GM10248 (cell line): ENCODE measurements at places on chromosomes 13 and 19.

GRCh38 chr13:107365466-107366215, 797.7 kb upstream of the ARGLU1 start:
- no peak for DNase-seq

- no peak for DNase-seq
Measured at GRCh38 chr13:63938851-63939250, 2523.2 kb upstream of the PCDH20 start.

DNA sequence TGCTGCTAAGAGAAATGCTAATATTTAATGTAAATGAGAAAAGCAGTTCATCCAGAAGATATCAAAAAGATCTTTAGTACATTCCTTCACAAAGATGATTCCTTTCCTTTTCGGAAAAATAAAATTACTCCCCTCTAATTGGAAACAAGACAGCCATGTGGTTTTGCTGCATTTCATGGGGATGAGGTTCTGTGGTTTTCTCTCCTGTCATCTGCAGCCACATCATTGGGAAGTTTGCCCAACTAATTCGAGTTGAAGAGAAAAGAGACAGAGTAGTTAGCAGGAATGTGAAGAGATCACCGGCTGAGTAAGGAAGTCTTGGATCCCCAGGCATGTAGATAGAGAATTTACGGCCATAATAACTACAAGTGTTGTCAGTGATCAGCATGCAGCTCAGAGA, 122.1 kb downstream of the CYSLTR2 start:
- no peak for DNase-seq

DNA sequence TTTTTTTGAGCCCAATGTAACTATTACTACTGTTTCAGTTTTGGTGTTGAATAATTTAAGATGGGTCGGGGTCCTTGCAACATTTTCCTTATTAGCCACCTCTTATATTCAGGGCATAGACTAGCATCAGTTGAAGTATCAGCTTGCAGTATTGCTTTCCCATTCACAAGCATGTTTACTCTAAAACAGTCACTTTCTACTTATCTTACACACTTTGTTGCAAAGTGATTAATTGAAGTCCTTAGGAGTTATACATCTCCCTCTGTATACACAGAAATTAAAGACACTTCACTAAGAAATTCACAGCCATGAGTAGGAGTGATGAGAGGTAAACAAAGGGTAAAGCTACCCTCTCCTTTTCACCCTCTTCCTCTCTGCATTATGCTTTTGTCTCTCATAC, 27.6 kb downstream of the SLAIN1 start:
- no peak for DNase-seq

DNA sequence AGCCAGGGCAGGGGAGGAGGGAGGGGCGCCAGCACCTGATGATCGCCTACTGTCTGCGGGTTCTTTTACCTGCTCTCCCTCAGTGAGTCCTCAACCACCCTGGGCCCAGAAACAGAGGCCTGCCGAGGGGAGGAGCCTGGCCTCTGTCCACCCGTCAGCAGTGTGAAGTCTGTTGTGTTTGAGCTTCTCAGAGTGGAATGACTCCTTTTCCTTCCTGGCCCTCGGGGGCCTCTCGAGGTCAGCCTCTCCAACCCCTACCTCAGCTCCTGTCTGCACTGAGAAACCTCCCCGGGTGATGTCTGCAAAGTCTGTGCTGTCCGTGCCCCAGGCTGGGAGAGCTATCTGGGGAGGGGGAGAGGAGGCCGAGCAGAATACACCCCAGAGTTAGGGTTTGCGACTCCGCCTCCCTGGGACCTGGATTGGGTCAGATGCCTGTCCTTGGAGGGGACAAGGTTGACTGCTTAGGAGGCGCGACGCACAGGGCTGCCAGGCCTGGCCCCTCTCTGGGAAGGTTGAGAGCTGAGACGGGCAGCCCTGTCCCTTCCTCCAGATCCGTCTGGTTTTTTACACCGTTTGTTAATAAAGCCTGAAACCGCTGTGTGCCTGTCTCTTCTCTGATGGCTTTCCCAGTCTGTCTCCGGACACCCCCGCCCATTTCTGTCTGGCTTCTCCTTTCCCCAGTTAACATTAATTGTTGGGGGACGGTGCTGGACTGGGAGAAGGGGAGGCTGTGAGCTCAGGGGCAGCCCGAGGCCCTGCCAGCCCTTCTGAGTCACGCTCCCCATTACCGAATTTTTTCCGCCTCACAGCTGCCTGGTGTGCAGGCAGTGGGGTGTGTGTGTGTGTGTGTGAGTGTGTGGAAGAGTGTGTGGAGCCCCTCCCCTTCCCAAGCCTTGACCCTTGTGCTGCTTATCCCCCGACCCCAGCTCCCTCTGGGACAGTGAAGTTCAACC, 989 bp upstream of the SSC5D start:
- DNase-seq: peak; percentile 42

- no peak for DNase-seq
Measured at GRCh38 chr13:34478376-34478775, 463.7 kb upstream of the NBEA start.

GRCh38 chr13:50914848-50915247, 5.3 kb downstream of the RNASEH2B start:
- DNase-seq: no peak

DNA sequence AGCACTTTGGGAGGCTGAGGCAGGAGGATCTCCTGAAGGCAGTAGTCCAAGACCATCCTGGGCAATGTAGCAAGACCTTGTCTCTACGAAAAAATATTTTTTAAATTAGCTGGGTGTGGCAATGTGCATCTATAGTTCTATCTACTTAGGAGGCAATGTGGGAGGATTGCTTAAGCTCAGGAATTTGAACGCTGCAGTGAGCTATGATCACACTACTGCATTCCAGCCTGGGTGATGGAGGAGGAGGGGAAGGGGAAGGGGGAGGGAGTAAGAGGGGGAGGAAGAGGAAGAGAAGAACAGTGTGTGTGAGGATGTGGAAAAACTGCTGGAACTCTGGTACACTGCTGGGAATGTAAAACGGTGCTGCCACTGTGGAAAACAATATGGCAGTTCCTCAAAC, 9.2 kb upstream of the CLIP3 start:
- no peak for DNase-seq

GRCh38 chr13:99191900-99192399, 8.7 kb upstream of the UBAC2 start:
- DNase-seq: no peak

DNA sequence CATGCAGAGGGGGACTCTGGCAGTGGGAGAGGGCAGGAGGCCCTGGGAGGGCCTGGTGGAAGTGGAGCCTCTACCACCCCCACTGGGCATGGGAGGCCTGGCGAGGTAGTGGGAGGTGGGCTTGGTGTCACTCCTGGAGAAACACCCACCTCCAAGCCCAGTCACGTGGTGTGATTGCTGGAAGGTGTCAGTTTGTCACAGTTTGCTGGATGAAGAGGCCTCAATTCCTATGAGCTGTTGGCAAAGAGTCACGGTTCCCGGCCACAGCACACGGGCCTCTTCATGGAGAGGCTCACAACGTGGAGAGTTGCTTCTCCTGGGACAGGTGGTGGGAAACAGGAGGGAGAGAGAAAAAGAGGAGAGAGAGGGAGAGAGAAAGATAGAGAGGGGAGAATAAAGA, 684.1 kb upstream of the ARGLU1 start:
- no peak for DNase-seq

DNA sequence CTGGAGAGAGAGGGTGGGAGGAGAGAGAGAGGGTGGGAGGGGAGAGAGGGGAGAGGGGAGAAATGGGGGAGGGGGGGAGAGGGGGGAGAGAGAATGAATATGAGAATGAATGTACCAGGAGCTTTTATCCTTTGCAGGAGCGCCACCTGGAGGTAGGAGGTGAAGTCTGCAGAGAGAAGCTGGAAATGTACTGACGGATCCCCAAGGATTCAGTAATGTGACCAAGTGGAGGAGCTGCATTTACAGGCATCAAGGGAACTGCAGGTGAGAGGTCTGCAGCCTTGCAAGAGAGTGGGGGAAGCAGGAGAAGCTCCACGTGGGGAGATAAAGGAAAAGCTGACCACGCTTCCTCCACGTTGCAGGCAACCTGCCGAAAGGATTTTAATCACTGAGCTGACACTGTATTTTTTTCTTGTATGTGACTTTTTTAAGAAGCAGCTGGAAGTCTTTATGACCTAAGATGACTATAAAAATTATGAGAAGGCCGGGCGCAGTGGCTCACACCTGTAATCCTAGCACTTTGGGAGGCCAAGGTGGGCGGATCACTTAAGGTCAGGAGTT, 33.7 kb downstream of the VSTM1 start:
- peak; percentile 41 for DNase-seq

DNA sequence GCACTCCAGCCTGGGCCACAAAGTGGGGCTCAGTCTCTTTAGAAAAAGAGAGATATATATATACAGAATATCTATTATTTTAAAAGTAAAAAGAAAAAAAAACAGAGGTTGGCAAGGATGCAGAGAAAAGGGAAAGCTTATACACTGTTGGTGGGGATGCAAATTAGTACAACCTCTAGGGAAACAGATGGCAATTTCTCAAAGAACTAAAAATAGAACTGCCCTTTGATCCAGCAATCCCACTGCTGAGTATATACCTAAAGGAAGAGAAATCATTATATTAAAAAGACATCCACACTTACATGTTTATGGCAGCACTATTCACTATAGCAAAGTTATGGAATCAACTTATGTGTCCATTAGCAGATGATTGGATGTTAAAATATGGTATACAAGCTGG, 28.6 kb upstream of the SLC1A6 start:
- no peak for DNase-seq

- no peak for DNase-seq
Measured at GRCh38 chr13:21987793-21988192, 316.9 kb downstream of the FGF9 start.

GRCh38 chr13:114017028-114017630, 43.3 kb upstream of the C13orf46 start:
- DNase-seq: no peak

GRCh38 chr13:110047496-110047895, 259.5 kb downstream of the COL4A1 start:
- no peak for DNase-seq

DNA sequence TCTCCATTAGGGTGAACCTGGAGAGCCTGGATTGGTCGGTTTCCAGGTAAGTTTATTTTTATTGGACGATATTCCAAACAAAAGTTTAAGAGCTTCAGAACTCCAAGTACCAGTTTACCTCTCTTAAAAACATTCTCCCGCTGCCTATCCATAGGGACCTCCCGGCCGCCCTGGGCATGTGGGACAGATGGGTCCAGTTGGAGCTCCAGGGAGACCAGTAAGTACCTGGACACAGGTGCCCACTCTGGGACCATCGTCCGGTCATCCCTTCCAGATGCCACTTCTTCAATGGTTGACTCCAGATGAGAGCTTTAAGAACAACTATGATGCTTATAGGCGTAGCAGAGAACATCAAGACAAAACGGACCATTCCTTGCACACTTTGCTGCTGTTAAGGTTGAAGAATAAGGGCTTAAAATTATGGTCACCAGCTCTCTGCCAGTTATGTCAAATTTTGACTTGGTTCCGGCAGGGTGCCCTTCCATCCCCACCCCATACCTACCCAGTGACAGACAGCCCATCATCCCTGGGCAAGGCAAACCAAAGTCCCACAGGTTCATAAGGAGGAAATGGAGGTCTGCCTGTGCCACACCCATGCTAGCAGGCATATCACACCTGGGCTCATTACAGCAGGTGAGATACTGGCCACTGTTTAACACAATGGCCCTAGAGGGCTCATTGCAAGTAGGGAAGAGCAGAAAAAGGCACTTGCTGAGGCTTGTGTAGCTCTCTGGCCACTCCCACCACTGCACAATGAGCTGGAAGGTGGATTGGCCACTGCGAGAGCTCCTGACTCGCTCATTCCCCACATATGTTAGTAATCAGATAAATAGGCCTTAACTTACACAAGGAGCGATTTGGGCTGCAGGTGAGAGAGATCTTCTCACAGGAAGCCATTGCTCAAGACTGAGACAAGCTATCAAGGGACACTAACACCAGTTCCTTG, 123.6 kb downstream of the COL4A2 start:
- DNase-seq: no peak

GRCh38 chr13:85314686-85315085, 484.5 kb downstream of the SLITRK6 start:
- DNase-seq: no peak

DNA sequence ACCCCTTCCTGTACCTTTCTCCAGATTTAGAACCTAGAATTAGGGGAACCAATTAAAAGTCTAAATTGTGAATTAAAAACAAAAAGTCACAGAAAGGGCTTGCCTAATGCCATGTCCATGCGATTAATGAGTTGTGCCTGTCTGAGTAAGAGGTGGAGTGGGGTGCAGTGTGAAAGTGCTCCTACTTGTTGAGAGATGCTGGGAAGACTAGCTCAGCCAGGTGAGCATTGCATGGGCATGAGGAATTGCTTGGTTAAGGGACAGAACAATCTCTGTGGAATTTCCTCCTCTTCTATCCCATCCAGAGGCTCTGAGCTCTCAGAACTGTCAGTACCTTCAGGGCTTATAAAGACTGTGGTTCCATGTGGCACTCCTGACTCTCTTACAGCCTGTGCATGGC, 159.0 kb upstream of the UBL3 start:
- no peak for DNase-seq

GRCh38 chr19:7215176-7215575, 79.0 kb downstream of the INSR start:
- DNase-seq: no peak

- no peak for DNase-seq
Measured at GRCh38 chr19:2524840-2525723, 49.2 kb downstream of the GADD45B start.

DNA sequence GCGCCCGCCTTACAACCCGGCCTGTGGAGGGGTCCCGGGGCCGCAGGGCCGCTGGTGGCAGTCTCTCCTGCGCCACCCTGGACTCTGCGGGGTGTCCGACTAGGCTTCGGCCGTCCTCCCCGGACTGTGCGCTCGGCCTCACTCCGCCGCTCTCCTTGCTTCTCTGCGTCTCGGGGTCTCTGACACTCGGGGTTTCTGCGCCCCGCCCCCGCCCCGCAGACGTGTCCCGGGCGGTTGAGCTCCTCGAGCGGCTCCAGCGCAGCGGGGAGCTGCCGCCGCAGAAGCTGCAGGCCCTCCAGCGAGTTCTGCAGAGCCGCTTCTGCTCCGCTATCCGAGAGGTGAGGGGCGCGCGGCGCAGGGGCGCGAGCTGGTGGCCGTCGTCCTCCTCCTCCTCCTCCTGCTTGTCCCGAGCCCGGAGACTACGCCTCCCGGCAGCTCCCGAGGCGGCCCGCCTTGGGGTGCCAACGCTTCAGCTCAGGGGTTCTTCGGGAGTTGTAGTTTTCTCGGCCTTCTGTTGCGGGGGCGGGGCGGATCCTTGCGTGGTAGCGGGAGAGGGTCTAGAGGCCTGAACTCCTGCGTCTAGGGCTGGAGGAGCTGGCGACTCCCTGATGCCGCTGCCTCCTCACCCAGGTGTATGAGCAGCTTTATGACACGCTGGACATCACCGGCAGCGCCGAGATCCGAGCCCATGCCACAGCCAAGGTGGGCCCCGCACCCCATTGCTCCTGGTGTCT, 627 bp downstream of the LIN7B start:
- DNase-seq: no peak

DNA sequence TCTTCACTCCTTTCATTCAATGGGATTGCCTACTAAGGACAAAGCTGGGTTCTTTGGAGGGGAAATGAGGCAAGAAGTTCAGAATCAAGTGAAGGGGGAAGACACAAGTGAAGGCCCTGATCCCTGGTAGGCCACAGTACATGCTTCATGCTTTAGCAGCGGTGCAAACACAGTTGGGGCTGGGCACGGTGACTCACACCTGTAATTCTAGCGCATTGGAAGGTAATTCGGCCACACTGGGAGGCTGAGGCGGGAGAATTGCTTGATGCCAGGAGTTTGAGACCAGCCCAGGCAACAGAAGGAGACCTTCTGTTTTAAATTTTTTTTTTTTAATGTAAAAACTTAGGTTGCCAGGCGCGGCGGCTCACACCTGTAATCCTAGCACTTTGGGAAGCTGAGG, 23.4 kb upstream of the GATAD2A start:
- no peak for DNase-seq

GRCh38 chr19:45142016-45142725, 18.6 kb downstream of the NKPD1 start:
- DNase-seq: no peak

- DNase-seq: no peak
Measured at GRCh38 chr19:48607359-48607755, 815 bp downstream of the SPACA4 start.
